Vagina (tissue), 2 donors: ENCODE measurements at places on chromosomes 12 and 14. TPM values are rescaled to one million over a fixed set of nuclear protein-coding genes. Genes with fewer than 3 reads are reported as not detected.
A peak's percentile ranks its signal among the peaks of the same experiment; 100 is the strongest.

The OAS1 gene
- total RNA-seq: 30.9 TPM

- no peak for DNase-seq
Measured at GRCh38 chr14:59890676-59891075, 20.1 kb upstream of the RTN1 start.

GRCh38 chr14:104420990-104421389 lies 158.6 kb upstream of the C14orf180 start:
- DNase-seq: no peak

The ANP32D gene
- not detected for total RNA-seq

DNA sequence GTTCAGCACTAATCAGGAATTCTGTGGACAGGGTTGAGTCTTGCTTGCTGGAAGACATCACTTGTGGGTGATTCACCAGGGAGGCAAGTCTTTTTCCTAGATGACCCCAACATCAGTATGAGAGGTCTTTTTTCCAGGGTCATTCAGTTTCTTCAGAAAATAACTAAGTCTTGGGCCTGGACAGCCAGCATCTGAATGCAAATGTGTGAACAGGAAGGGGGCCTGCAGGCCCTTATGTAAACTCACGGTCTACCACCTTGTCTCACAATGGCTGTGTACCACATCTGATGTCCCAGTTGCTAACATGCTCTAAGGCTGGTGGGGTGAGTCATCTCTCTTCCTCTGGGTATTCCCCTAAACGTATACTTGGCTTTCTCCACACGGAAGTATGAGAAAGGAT lies 79.2 kb downstream of the HECTD4 start:
- DNase-seq: no peak

The CIROP gene
- total RNA-seq: not detected

The MAP4K5 gene
- total RNA-seq: 158 TPM

GRCh38 chr12:52763036-52763659 lies 14.0 kb downstream of the KRT76 start:
- no peak for DNase-seq

The GPR84 gene
- total RNA-seq: not detected

- no peak for DNase-seq
Measured at GRCh38 chr12:27931390-27931789, 41.1 kb downstream of the PTHLH start.

GRCh38 chr12:75479963-75480461 lies 543 bp upstream of the GLIPR1 start:
- DNase-seq: no peak

DNA sequence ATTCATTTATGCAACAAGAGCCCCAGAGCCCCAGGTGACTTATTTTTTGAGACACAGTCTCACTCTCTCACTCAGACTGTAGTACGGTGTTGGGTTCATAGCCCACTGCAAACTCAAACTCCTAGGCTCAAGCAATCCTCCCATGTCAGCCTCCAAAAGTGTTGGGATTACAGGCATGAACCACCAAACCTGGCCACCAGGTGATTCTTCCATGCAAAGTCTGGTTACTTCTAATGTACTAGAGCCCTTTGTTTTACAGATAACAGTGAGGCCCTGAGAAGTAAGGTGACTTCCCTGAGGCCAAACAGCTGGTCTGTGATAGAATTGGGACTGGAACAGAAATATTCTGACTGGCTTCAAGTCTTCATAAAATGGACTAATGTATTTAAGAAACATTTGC lies 10.0 kb upstream of the KCNK10 start:
- DNase-seq: no peak

The MYO1H gene
- not detected for total RNA-seq

- no peak for DNase-seq
Measured at GRCh38 chr14:66081594-66082376, 404.4 kb upstream of the CCDC196 start.

- no peak for DNase-seq
Measured at GRCh38 chr12:52199294-52199919, 7.6 kb upstream of the KRT80 start.

DNA sequence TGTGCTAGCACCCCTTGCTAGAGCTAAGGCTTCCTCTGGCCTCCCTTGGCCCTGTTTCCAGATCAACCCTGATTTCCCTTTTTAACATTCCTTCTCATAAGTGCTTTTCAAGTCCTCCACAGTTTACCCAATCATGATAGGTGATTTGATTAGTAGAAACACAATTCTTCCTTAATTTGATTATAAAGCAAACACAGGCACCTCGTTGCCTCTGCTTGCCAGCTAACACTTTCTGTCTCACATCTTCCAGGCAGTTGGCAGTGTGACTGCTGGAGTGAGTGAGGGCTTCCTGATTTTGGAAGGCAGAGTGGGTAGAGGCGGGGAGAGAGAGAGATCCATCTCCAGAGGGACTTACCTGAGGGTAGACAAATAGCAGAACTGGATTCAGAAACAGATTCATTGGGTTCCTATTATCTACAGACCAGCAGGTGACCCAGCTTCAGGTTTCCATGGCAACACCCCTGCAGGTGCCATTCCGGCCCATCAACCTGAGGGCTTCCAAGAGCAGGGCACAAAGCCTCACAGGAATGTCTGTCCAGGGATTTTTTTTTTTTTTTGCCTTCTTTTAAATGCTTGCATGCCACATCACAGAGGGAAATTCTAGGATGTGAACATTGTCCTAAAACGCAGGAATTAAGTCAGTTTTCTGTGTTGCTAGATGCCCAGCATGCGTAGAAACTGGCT lies 77.7 kb downstream of the PLXNC1 start:
- DNase-seq: no peak

- DNase-seq: no peak
Measured at GRCh38 chr12:65606008-65606766, 218.1 kb upstream of the HMGA2 start.

- DNase-seq: no peak
Measured at GRCh38 chr12:113393749-113394148, 9.9 kb downstream of the SDS start.

- no peak for DNase-seq
Measured at GRCh38 chr12:69442894-69443293, 27.3 kb upstream of the FRS2 start.

GRCh38 chr14:97620066-97620465 lies 822.9 kb downstream of the VRK1 start:
- no peak for DNase-seq

- no peak for DNase-seq
Measured at GRCh38 chr12:9115731-9116559, at the start of gene A2M. A2M (minus strand) TSS chr12:9115919; CDS start chr12:9115849, 70 bp downstream.

- no peak for DNase-seq
Measured at GRCh38 chr14:100409003-100409360, 85.8 kb downstream of the SLC25A47 start.

GRCh38 chr12:105733579-105733978 lies 403.1 kb downstream of the C12orf75 start:
- no peak for DNase-seq

- DNase-seq: peak; percentile 58
Measured at GRCh38 chr14:95023886-95024285, 133.4 kb downstream of the DICER1 start.

GRCh38 chr14:71947947-71948500 lies 15.8 kb downstream of the RGS6 start:
- DNase-seq: no peak

DNA sequence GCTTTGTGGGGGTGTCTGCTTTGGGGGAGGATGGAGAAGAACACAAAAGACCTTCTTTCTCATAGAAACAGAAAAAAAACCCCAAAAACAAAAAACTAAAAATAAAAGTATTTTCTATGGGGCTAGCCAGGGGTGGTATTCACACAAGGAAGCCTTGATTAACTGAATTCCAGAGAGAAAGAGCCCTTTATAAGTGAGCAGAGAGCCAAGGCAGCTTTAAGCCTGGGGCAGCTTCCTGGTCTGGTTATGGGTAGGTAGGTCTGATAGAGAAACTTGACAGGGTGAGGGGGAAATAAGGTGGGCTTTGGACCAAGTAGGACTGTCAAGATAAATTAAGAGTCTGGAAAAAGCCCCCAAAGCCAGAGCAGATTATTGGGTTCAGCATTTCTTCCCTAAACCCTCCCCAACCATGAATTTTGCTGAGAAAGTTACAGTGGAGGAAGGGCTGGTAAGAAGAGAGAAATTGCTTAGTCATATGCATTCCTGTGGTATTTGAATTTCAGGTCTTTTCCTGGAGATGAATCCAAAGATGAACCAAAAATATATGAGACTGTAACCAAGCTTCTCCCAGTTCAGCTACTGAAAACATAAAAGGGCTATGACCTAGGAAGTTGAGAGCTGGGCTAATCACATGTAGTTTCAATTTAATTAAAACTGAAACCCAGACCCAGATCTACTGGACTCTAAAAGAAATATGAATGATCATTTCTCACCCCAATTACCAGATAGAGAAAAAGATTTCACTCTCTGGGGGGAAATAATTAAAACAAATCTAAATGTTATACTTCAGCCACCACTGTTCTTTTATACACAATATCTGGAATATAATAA lies 144.8 kb downstream of the TBC1D30 start:
- no peak for DNase-seq

GRCh38 chr12:32331133-32331532 lies 68.2 kb upstream of the FGD4 start:
- DNase-seq: no peak
